ENCODE measurements at places on chromosomes 2 and 18.

GRCh38 chr2:45237128-45237527 is 227.9 kb upstream of the SIX2 start:
- DNase-seq: no peak

- DNase-seq: no peak
Measured at GRCh38 chr2:111042261-111042660, 78.5 kb upstream of the BCL2L11 start.

GRCh38 chr2:166516712-166517303 is 22.8 kb upstream of the SCN7A start:
- no peak for DNase-seq

DNA sequence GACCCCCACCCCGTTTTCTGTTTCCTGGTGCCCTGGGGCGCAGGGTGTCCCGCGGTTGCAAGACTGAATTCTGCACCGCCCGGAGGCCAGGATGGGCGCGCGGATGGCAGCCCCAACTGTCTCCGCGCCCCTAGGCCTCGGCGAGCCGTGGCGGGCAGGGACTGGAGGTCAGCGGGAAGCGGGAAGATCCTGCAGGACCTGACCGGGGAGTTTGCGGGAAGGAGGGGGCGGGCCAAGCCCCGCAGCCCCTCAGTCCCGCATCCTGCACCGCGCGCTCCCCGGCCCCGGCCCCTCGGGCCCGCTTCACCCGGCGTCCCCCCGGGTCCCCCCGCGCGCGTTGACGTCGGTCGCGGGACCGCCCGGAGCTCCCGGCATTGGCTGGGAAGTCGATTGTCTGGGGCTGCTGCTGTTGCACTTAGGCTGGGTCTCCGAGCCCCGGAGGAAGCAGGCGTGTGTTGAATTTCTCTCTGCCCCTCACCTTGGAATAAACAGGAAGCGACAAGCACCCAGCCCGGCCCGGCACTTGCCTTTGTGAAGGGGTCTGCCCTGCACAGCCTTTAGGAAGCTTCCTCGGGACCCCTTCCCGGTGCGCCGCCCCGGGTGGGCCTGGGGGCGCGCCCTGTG is at the start of gene LDLRAD4:
Gene LDLRAD4 (plus strand): TSS at position 393 of the 624 bp plus-strand sequence.
- DNase-seq: no peak

DNA sequence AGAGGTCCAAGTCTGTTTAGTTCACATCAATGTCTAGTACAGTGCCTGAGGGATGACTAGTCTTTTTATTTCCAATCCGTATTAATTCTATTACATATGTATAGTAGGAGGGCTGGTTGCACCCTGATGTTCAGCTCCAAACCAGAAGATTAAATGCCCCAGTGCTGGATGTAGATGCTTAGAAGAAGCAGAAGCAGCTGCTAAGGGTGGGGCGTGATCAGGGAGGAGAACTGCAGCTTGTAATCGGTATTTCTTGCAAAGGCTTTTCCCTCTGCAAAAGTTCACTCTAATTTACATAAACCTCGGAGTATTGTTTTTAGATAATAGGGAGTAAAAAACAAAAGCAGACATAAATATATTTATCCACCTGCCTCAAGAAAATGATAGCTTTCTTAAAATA is 145.3 kb upstream of the ITGA4 start:
- no peak for DNase-seq
